ENCODE measurements at places on chromosomes 13 and 19.

- no peak for DNase-seq
Measured at GRCh38 chr13:30004204-30004603, 153.8 kb upstream of the UBL3 start.

GRCh38 chr13:30943881-30944280, 11.4 kb downstream of the TEX26 start:
- DNase-seq = no peak

GRCh38 chr13:112250788-112251445, 125.2 kb upstream of the SPACA7 start:
- DNase-seq = no peak

DNA sequence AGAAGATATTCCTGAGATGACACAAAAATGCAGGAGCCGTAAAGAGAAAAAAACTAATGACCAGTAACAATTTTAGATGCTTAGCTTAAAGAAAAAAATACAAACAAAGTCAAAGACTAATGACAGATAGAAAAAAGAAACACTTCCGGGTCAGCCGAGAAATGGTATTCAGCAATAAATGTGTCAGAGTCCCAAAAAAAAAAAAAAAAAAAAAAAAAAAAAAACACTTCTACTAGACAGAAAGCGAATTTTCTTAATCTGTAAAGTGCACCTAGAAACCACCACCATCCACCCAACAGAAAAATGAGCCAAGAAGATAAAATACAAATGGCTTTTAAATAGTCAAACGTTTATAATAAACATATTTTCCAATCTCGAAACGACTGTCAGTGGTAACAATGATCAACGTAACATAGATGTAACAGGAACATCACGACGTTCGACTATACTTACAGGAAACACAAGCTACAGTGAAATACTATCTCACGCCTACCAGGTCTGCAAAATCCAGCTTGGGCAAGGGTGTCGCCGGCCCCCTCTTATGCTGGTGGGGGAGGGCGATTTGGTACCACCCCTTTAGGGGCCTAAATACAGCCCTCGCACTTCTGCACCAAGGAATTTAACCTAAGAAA, 10.6 kb downstream of the ABHD17A start:
- DNase-seq = no peak

DNA sequence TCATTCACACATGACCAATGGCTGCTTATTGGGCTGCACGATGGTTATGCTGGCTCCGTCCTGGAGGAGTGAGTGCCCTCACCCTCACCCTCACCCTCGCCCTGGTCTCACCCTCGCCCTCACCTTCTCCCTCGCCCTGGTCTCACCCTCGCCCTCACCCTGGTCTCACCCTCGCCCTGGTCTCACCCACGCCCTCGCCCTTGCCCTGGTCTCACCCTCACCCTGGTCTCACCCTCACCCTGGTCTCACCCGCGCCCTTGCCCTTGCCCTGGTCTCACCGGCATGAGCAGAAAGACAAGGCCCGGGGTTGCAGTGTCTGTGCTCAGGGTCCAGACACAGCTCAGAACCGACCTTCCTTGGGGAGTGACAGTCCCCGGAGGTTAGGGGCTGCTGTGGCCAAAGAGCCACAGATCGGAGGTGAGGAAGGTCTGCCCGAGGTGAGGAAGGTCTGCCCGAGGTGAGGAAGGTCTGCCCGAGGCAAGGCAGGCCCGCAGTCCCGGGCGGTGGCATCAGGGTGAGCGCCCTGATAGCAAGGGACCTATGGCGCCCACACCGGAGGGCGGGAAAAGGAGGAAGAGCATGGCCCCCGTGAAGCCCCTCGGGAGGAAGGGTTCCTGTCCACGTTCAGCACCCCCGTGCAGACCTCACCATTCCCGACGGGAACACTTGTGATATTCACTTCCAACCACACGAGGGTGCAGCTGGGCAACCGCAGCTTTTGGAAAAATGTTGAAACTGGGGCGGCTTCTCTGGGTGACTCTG, 65.6 kb downstream of the MCF2L start:
- no peak for DNase-seq

GRCh38 chr13:103812558-103812957, 746.3 kb upstream of the SLC10A2 start:
- no peak for DNase-seq

DNA sequence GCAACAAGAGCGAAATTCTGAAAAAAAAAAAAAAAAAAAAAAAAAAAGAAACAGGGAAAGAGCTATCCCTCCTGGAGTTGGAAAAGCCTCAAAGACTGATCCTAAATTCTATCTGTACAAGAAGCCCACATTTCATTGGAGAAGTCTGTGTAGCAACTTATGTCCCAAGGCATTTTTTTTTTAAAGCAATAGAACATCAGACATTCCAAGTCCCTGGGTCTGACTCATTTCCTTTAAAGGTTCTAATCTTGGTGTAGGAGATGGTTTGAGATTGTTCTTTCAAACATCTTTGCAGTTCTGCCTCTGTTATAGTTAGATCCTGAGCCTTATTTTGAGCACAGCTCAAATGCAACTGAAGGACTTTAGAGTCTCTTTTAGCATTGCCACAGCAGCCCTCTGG, 706.5 kb upstream of the MIR17HG start:
- DNase-seq = no peak

DNA sequence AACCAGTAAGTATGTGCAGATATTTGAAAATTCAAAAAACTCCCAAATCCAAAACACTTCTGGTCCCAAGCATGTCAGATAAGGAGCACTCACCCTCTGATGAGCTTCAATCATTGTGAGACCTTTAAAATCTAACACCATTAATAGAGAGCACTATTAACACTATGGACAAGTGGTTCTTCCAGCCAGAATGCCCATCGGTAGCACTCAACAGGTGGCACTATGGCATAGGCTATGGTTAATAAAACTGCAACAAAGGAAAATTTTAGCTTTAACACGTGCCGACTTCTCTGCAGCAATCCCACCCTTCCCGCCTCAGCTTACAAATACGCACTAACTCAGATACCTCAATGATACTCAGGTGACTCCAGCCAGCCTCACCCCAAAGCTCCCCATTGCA, 62.3 kb downstream of the COL4A2 start:
- no peak for DNase-seq

DNA sequence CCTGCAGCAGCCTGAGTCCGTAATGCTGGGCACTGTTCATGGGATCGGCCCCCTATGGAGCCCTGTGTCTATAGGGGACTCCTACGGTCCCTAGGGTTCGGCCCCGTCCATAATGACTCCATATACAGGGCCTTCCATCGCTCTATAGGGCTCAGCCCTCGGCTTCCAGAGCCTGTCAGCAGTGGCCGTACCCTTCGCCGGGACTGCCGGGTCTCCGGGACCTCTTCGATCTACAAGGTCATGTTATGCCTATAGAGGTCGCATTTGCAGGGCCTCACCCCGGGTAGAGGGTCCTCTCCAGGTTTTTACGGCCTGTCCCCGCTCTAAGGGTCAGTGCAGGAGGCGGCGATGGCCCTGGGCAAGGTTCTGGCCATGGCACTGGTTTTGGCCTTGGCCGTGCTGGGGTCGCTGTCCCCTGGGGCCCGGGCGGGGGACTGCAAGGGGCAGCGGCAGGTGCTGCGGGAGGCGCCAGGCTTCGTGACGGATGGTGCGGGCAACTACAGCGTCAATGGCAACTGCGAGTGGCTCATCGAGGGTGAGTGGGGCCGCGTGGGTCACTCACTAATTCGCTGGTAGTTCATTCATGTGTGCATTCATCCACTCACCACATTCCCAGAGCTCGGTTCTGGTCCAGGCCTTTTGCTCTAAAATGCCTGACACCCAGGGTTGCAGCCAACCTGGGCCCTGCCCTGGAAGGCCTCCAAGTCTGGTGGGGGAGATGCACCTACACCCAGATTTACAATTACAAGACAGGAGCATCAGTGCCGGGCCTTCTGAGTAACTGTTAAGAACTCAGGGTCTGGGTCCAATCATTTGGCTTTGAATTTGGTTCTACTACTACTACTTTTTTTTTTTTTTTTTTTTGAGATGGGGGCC, 699 bp downstream of the MEGF8 start:
- DNase-seq = no peak

- DNase-seq = no peak
Measured at GRCh38 chr19:9995084-9995483, 15.2 kb downstream of the COL5A3 start.

DNA sequence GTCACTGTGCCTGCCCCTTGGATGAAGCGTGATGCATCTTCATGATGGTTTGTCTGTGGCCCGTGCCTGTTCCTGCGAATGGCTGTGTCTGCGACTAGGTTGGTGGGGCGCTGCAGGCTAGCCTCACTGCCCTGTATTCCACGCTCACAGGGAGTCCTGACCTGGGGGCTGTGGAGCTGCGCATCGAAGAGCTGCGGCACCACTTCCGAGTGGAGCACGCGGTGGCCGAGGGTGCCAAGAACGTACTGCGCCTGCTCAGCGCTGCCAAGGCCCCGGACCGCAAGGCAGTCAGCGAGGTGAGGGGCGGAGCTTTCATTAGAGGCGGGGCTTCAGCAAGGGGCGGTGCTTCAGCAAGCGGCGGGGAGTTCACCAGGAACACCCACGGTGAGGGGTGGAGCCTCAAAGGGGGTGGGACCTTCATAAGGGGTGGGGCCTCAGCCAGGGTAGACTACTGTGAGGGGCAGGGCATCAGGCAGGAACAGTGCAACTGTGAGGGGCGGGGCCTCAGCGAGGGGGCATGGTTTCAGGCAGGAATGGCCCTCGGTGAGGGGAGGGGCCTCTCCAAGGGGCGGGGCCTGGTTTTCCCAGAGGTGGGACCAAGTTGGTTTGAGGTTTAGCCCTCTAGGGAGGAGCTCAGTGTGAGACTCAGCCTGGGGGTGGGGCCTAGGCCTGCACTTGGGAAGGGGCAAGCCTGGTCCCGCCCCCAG, 17.2 kb downstream of the PKN1 start:
- DNase-seq = no peak

GRCh38 chr13:99403458-99403971, 96.3 kb upstream of the GPR183 start:
- DNase-seq = no peak

GRCh38 chr13:71068041-71068440, 799.0 kb downstream of the DACH1 start:
- DNase-seq = no peak

- no peak for DNase-seq
Measured at GRCh38 chr13:110506859-110507566, 54.5 kb downstream of the RAB20 start.

GRCh38 chr13:63190742-63191141, 1775.1 kb upstream of the PCDH20 start:
- no peak for DNase-seq

DNA sequence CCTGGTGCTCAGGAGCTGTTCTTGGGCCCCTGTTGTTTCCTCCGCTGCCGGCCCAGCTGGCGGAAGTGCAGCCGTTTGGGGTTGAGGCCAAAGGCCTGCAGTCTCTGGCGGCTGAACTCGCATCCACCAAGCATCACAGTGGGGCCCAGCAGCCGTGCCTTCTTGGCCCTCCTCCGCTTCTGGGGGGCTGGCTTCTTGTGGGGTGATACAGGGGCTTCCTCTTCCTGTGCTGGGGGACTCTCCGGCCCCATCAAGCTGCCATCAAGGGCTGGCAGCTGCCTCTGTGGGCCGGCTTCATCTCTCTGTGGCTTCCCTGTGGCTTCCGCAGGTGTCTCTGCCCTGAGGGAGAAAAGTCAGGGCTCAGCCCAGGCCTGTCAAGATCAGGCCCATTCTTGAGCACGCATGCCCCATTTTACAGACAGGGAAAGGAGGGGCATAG, 10.3 kb downstream of the ATG4D start:
- DNase-seq = no peak

DNA sequence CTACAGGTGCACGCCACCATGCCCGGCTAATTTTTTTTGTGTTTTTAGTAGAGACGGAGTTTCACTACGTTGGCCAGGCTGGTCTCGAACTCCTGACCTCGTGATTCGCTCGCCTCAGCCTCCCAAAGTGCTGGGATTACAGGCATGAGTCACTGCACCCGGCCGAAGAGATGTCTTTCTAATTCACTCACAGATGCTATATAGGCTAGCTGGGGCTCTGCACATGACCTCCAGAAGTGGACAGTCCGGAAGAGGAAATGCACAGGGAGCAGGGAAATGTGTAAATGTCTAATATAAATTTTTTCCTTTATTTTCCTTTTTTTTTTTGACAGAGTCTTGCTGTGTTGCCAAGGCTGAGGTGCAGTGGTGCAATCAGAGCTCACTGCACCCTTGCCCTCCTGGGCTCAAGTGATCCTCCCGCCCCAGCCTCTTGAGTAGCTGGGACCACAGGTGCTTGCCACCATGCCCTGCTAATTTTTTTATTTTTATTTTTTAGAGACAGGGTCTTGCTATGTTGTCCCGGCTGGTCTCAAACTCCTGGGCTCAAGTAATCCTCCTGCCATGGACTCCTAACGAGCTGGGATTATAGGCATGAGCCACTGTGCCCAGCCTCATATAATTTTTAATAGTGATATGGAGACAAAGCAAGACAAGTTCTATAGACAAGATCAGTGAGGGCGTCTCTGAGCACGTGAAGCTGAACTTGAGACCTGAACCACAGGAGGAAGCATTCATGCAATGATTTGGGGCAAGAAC, 8.4 kb downstream of the GIPC1 start:
- DNase-seq = no peak

DNA sequence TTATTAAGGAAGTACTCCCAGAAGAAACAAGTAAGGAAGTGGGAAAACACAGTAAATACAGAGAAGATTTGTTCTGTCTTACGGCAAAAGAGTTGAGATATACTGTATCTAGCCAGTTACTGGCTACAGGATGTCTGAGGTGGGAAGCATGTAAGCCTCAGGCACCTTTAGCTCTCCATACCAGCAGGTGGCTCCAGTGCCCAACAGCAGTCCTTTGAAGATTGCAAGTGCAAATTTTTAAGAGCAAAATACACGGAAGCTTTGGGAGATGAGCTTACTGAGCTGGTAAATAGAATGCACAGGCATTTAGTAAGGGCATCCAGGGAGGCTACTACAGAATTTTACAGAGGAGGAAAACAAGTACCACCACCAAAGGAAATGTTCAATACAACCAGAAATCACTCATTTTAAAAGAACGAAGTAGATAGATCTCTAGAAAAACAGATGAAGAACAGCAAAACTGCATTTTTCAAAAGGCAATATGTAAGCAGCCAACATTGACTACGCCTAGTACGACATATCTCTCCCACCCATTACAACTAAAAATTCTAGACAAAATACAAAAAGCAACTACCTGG, 57.9 kb upstream of the VSTM2B start:
- peak; percentile 14 for DNase-seq

GRCh38 chr19:52473655-52474350, 20.4 kb downstream of the ZNF578 start:
- no peak for DNase-seq

DNA sequence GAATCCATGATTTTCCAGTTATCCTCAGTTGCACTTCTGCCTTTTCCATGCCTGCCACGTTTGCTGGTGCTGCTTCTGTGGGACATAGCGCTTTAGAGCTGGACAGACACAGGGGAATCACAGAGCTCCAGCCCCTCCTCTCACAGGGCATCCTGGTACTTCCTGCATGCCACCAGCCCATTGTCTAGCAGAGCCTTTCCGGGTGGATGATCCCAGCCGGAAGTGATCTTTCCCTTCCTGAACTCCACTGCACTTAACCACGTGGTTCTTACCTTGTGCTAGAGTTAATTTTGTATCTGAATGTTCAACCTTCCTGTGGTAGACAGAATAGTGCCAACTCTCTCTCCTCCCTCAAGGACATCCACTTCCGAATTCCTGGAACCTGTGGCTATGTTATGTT, 12.6 kb upstream of the OLFM4 start:
- DNase-seq = no peak

GRCh38 chr13:107534548-107534947, 680.8 kb downstream of the LIG4 start:
- no peak for DNase-seq

GRCh38 chr13:96982672-96983071, 11.6 kb downstream of the OXGR1 start:
- no peak for DNase-seq
